ENCODE measurements at places on chromosomes 12 and 14. TPM values are rescaled to one million over a fixed set of nuclear protein-coding genes. Genes with fewer than 3 reads are reported as not detected.

- no peak for DNase-seq
Observed at GRCh38 chr12:2364631-2365051, 311.9 kb downstream of the CACNA1C start.

DNA sequence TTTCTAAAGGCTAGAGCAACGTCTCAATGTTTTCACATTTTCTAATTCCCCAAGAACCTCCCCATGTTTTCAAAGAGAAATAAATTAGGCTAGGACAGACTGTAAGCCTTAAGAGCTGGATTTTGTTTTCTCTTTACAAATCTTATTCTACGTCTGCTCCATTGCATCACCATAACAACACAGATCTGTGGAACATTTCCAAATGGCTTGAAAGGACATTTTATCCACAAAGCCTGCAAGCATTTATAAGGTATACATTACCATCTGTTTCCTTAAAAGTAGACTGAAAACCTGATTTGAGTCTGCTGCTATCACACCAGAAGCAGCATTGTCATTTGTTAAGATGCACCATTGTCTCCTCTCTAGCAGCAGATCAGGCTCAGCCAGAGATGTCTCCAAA is 115.3 kb upstream of the PLEKHA5 start:
- no peak for DNase-seq

DNA sequence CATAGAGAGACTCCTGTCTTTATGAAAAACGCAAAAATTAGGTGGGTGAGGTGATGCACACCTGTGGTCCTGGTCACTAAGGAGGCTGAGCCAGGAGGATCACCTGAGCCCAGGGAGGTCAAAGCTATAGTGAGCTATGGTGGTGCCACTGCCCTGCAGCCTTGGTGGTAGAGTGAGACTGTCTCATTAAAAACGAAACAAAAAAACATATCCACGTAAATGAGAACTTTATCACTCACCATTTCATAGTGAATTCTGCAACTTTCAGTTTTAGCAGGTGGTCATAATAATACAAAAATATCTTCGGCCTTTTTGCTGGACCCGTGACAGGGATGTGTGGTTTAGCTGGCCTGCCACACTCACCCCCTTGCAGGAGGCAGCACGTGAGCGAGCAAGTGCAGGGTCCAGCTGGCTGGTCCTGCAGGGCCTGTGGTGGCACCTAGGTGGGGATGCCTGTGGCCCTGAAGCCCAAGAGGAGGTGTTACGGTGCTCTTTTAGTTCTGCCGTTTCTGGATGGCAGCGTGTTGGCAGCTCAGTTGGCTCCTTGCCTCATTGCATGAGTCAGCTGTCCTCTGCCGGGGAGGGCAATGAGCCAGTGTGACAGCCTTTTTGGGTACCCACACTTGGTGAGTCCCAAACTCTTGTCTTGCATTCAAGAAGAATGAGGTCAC is 1330.7 kb upstream of the TMEM132C start:
- no peak for DNase-seq

DNA sequence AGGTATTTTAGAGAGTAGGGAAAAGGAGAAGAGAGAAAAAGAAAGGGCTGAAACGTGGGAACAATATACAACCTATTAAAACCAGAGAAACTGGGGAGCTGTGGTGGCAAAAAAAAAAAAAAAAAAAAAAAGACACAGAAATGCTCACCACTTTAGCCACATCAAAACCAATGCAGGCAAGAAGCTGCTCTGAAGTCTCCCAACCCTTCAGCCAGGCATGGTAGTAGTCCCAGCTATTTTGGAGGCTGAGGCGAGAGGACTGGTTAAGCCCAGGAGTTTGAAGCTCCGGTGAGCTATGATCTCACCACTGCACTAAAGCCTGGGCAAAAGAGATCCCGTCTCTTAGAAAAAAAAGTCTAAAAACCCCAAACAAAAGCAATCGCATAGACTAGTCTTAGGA is 33.2 kb downstream of the DENND5B start:
- no peak for DNase-seq

- DNase-seq = no peak
Observed at GRCh38 chr14:60257865-60258264, 8.8 kb downstream of the PPM1A start.

DNA sequence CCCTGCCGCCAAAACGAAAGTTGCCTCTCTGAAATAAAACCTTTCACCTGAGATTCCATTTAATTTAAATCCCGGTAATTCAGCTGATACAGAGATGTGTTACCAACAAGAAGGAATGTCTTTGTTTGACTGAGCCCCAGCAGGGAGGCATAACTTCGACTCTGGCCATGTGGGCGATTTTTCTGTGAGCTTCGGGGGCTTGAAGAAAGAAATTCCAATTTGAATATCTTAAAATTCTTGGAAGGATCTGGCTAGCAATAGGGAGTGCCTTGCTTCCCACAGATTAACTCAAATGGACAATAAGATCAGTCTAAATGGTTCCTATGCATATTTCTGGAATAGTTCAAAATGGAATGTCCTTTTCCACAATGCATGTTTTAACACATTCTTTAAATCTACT is 252.5 kb upstream of the TMPO start:
- no peak for DNase-seq

- DNase-seq = peak; percentile 8
Observed at GRCh38 chr12:72570601-72571000, 298.4 kb downstream of the TRHDE start.

DNA sequence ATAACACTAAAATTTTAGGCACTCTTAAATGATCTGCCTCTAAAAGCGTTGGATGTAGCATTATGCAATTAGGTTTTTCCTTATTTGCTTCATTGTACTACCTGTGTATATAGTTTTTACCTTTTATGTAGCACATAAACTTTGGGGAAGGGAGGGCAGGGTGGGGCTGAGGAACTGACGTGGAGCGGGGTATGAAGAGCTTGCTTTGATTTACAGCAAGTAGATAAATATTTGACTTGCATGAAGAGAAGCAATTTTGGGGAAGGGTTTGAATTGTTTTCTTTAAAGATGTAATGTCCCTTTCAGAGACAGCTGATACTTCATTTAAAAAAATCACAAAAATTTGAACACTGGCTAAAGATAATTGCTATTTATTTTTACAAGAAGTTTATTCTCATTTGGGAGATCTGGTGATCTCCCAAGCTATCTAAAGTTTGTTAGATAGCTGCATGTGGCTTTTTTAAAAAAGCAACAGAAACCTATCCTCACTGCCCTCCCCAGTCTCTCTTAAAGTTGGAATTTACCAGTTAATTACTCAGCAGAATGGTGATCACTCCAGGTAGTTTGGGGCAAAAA is 4.1 kb downstream of the CDKN1B start:
- no peak for DNase-seq

GRCh38 chr12:74578486-74578885 is 40.9 kb downstream of the ATXN7L3B start:
- no peak for DNase-seq

DNA sequence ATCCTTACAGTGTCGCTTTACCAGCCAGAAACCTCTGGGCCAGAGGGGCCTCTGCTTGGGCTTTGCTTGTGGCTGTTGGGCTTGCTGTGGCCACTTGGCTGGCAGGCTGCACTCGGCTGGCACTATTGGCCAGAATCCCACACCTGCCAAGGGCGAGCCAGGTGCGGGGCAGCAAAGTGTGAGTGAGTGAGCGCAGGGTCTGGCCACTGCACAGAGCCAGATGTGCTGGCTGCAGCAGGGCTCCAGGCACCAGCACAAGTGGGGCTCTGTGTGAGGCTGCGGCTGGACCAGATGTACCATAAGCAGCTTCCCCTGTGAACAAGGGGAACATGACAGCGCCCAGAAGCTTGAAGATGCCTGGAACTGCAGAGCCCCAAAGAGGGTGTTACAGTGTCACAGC is 33.5 kb upstream of the ARID2 start:
- DNase-seq = no peak

- DNase-seq = no peak
Observed at GRCh38 chr14:68223631-68224030, 404.1 kb downstream of the RAD51B start.

GRCh38 chr14:100683578-100683977 is 43.1 kb upstream of the DLK1 start:
- no peak for DNase-seq

DNA sequence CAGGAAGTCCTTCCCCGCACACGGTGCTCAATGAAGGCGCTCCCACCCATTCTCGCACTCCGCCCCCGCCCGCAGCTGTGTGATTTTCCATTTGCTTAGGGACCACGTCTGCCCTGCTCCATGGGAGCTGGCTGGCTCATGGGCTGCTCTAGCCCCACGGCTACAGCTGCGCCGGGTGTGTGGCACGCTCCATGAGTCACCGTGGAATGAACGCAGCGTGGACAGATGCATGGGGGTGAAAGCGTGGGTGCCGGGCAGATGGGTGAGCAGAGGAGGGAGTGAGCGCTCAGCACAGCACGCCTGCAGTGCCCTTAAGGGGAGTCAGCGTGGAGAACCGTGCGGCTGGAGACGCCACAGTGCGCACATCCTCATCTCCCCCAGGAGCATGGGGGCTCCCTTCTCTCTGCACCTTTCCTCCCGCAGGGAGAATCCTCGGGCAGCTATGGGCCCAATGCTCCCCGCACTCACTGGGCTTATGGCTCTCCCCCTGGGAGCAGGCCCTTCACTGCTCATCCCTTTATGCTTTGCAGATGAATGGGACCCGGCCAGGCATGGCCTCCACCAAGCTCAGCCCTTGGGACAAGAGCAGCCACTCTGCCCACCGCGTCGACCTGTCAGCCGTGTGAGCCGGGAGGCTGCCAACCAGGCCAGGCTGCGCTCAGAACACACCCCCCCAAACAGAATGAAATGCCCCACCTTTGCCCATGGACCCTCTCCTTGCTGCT is 185.1 kb downstream of the ADGRD1 start:
- no peak for DNase-seq

GRCh38 chr12:3980504-3981272 is 107.5 kb upstream of the PARP11 start:
- no peak for DNase-seq

DNA sequence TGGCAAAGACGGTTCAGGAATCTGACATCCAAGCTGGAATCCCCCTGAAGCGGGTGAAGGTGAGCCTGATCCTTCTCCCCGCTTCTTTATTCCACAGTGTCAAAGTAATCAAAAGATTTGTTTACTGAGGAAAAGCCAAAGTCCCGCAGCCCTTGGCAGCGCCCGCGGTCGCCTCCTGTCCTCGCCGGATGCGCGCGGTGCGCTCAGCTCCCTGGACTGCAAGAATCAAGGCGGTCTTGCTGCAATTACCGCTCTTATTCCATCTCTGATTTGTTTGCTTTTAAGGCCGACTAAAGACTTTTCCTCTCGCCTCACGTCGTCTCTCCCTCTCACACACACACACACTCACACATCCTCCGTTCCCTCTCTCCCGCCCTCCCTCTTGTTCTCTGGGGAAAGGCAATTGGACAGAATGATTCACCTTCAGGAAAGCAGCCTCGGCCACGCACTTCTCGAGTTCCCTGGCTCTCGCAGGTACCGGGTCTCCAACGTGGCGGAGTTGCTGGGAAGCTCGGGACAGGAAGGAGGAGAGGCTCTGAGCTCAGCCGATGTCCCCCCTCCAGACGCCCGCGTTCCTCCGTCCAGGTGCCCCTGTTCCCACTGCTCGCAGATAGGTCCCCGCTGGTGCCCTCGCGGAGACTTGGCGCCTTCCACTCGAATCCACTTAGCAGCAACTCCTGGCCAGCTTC is 68.6 kb upstream of the USP15 start:
- peak; percentile 20 for DNase-seq

GRCh38 chr14:89920056-89920455 is 34.5 kb downstream of the EFCAB11 start:
- DNase-seq = no peak

DNA sequence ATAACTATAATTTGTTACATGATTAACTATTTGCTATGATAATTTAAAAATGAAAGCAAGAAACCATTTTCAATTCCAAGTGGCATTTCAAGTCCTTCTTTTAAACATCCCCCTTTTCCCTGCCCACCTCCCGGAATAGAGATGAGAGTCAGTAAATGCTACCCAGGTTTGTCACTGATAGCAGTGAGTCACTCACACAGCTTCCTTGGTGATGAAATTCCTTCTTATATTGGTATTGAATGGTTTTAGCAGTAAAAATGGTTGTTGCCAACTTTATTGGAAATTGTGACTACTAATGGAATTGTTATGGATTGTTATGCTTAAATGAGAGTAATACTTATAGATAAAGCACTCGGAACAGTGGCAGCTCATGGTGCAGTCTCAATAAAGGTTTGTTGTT is 90.5 kb downstream of the PPM1A start:
- DNase-seq = no peak

- no peak for DNase-seq
Observed at GRCh38 chr12:101619858-101620761, 25.3 kb downstream of the MYBPC1 start.

GRCh38 chr14:64812412-64812811 is 67.3 kb downstream of the SPTB start:
- DNase-seq = no peak

DNA sequence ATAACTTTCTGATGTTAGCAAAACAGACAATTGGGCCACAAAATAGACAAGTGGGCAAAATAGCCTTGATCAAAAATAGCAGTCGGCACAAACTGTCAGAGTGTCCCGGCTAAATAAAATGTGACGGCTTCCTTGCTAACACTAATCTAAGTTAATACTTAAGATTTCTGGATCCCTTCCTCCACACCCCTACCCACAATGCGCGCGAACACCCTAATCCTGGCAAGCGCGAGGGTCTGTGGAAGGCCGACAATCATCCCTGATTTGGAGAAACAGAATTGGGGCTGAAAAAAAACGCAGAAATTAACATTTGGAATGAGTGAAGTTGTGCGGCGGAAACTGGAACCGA is 489 bp downstream of the CEP290 start:
- DNase-seq = no peak

- no peak for DNase-seq
Observed at GRCh38 chr12:124537525-124538193, 29.8 kb downstream of the NCOR2 start.

DNA sequence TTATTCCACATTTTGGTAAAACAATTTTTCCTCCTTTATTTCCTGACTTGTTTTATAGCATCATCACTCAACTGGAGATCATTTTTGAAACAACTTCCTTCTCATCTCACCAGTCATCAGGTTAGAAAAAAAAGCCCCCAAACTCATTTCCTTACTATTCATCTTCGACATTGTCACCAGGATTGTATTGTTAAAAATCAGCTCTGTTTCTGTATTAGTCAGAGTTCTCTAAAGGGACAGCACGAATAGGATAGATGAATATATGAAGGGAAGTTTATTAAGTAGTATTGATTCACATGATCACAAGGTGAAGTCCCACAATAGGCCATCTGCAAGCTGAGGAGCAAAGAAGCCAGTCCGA is 392.6 kb downstream of the FUT8 start:
- DNase-seq = no peak

GRCh38 chr14:78721756-78722480 is 551.7 kb downstream of the NRXN3 start:
- DNase-seq = no peak

Gene DPY19L2
- 23.2 TPM for total RNA-seq

Gene PTGDR
- not detected for total RNA-seq

Gene CALM1
- 338 TPM for total RNA-seq

Gene TAS2R43
- 0.47 TPM for total RNA-seq

Gene LRFN5
- total RNA-seq = 1.3 TPM

Gene ZNF385A
- total RNA-seq = 20.8 TPM

Gene KRT73
- total RNA-seq = not detected

Gene KRT82
- total RNA-seq = not detected

Gene ZC2HC1C
- 1.9 TPM for total RNA-seq

Gene HCAR1
- total RNA-seq = not detected

Gene NGB
- not detected for total RNA-seq

Gene SLC6A12
- total RNA-seq = 0.47 TPM

Gene LPAR5
- not detected for total RNA-seq

Gene AICDA
- total RNA-seq = not detected

Gene MBD6
- total RNA-seq = 91.3 TPM

Gene ACOT6
- not detected for total RNA-seq

Gene ASB2
- total RNA-seq = 3.5 TPM

Gene NYNRIN
- total RNA-seq = 10.3 TPM

Gene CBLN3
- total RNA-seq = 1.0 TPM

Gene STAC3
- total RNA-seq = 3.8 TPM

Gene CACNA2D4
- 0.72 TPM for total RNA-seq
